DMS79 (cell line): ENCODE measurements at places on chromosomes 5 and 9.
A peak's percentile ranks its signal among the peaks of the same experiment; 100 is the strongest.

GRCh38 chr5:160036884-160037283 is 27.9 kb downstream of the TTC1 start:
- no peak for DNase-seq

- no peak for DNase-seq
Observed at GRCh38 chr5:127428276-127428675, 89.2 kb upstream of the PRRC1 start.

DNA sequence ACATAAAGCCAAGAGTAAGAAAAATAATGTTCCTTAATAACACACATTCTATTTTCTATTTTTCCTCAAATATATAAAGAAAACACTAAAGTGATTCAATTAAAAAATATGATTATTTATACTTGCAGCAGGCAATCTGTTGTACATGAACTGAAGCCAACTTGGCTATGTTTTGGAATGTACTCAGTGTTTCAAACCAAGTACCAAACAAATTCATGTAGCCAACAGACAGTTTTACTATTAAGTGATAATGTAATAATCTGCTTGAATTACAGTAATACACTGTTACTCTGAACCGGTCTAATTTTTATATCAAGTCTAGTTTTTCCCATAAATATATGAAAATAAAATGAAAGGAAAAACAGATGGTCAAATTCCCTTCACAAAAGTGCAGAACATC is 58.0 kb downstream of the CEP120 start:
- no peak for DNase-seq

DNA sequence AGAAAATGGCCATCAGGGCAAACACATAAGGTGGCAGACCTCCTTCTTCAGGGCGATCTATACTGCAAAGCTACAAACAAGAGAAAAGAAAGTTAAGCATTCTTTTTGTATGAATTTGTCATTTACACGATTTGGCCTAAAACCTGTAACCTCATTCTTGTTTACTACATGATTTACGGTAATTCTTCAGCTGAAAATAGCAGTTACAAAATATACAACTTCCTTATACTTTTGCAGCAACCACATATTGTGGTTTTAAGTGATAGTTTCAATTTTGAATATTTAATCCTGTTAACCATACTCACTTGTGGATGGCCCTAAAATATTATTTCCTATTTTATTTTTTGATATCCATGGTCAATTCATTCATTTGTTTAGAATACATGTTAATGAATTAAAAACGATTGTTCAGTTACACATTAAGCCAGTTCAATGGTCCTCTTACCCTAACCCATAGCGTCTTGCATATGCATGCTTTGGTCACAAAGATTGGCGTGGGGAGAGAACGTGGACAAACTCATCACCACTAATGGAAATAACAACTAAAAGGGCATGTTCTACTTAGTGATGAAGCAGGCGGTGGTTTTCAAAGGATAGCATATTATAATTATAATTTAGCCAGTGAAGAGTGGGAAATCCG is 16.6 kb downstream of the TUT7 start:
- DNase-seq, result no peak

GRCh38 chr5:93299681-93300308 is 281.2 kb downstream of the NR2F1-AS1 start:
- peak; percentile 35 for DNase-seq

GRCh38 chr5:29794141-29794787 is 1399.2 kb upstream of the CDH6 start:
- no peak for DNase-seq

GRCh38 chr5:5340206-5340729 is 82.2 kb upstream of the ICE1 start:
- no peak for DNase-seq

GRCh38 chr5:165525271-165525670 is 2019.9 kb downstream of the MAT2B start:
- no peak for DNase-seq

- no peak for DNase-seq
Observed at GRCh38 chr9:93259490-93260262, 75.7 kb downstream of the WNK2 start.

- DNase-seq, result no peak
Observed at GRCh38 chr5:176489077-176489476, 40.9 kb downstream of the FAF2 start.

DNA sequence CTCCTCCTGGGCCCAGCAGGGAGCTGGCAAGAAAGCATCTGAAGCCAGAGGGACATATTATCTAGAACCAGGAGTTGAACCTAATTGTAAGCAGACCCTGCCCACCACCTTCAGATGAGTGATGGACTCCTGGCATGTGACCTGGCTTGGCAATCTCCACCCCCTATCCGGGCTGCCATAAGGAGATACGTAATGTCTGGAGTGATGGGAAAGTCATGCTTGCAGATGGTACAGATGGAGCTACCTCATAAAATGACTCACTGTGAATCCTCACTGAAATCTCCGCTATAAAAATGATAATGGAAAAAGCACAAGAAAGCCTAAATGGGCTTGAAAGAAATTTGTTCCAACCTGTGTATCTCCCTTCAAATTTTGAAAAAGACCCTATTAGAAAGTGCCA is 157.5 kb downstream of the DMRT2 start:
- DNase-seq, result no peak

DNA sequence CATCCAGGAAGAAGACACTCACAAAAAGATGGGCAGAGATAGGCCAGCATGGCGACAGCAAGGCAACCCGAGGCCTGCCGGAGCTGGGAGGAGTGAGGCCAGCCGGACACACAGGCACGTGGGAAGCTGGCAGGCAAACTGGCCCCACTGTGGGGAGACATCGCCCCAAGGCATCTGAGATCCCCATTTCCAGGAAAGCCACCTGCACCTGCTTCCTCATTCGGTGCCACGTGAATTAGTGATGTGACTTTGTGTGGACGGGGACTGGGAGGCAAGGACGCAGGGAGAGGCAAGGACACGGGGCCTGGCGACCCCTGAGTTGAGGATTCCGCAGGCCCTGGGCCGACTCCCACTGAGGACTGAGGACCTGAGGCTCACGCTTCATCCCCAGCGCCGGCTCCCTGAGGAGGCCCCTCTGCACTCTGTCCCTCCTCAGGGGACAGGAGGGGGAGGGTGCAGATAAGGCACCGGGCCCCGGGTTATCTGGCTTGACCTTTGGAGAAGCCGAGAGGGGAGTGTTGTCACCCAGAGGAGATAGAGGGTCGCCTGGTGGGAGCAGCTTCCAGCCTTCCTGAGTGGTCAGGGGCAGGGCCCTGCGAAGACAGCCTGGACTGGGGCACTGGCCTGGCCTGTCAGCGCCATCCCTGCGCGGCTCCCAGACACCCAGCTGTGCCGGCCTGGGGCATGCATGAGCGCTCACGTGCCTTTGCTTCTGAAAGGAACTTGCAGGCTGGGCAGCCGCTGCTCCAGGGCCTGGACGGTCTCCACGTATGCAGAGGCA is 39.7 kb downstream of the NDUFS6 start:
- DNase-seq, result no peak

- DNase-seq, result no peak
Observed at GRCh38 chr5:121667292-121667691, 184.4 kb upstream of the FTMT start.

DNA sequence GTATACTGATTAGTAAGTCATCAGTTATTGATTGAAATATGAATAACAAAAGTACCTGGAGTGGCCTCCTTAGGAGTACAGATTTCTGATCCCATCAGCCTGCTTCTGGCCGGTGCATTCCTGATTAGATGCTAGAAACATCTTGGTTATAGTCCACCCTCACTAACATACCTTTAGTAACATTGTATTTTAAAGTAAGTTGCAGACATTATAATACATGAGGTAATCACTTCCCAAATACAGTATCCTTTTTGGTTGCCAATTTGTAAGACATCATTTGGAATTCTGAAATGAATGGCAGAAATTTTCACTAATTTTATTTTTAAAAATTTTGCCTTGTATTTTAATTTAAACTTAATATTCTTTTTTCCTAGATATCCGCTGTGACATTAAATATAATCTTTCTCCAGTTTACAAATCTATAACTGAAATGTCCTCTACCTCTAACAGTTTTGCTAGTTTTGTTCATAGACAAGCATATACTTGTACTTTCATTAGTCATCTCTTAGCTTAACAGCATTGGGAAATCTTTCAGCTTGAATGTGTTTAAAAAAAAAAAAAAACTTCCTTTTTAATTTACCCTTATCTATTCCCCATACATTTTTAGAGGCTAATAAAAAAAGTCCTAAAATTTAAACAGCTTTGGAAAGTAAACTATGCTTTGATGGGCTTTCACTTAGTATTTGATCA is 178.9 kb downstream of the XRCC4 start:
- no peak for DNase-seq

GRCh38 chr9:135218331-135219225 is 131.1 kb downstream of the OLFM1 start:
- DNase-seq, result no peak

- no peak for DNase-seq
Observed at GRCh38 chr5:76252437-76252836, 150.6 kb upstream of the IQGAP2 start.

DNA sequence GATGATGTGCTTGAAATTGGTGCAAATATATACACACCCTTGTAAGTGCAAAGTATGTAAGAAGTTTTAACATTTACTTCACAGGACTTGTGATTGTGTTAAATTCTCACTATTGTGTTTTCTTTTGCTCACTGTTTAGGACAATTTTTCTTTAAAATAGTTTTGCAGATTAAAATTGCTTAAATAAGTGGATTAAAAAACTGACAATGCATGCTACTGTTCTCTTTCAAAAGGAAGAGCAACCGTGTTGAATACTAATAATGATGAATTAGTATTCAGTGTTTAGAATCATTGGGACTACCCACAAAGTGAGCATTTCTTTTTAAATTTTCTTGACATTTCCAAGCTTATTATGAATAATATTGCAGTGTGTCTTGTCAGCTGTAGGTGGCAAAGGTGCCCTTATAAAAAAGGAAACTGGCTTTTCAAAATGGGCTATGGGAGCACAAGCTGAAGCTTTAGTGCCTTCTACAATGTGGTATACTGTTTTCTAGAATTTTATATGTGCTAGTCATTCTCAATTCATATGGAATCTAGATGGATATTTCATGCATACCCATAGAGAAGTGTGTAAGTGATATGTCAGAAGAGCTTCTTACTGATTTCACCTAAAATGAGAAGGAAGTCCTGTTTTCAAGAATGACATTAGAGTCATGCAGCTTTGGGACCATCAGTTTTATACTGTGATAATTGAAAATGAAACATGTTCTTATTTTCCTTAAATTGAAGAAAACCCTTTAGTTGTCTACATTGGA is 35.4 kb downstream of the SREK1 start:
- no peak for DNase-seq

DNA sequence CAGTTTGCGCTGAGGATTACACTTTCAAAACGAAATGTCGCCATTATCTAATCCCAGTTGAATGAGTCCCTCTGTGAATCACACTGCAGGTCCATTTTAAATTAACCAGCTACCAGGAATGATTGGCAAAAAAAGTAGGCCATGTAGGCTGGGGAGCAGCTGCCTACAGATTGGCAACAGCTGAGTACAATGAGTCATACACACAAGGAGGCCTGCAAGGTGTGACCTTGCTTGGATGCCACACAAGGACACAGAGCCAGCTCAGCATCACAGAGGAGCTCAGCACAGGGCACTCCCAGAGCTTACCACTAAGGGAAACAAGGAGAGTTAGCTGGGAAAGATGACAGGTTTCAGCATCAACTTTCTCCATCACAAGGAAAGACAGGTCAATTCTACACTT is 12.9 kb downstream of the HAVCR1 start:
- no peak for DNase-seq

DNA sequence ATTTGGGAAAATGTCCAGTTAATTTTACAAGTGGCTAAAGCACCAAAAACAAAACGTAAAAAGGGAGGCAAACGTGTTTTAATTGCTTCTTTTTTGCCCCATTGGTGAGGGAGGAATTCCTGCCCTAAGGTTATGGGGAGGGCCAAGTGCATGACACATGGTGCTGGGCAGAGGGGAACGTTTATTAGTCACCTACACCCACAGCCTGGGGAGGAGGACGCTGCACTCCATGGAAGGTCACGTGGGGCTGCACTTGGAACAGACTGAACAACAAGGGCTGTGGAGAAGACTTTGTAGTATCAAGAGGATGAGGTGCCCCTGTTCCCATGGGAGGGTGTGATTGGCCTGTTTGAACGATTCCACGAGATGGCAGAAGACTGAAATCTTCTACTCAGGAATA is 13.7 kb upstream of the ADAMTS16 start:
- DNase-seq, result no peak

DNA sequence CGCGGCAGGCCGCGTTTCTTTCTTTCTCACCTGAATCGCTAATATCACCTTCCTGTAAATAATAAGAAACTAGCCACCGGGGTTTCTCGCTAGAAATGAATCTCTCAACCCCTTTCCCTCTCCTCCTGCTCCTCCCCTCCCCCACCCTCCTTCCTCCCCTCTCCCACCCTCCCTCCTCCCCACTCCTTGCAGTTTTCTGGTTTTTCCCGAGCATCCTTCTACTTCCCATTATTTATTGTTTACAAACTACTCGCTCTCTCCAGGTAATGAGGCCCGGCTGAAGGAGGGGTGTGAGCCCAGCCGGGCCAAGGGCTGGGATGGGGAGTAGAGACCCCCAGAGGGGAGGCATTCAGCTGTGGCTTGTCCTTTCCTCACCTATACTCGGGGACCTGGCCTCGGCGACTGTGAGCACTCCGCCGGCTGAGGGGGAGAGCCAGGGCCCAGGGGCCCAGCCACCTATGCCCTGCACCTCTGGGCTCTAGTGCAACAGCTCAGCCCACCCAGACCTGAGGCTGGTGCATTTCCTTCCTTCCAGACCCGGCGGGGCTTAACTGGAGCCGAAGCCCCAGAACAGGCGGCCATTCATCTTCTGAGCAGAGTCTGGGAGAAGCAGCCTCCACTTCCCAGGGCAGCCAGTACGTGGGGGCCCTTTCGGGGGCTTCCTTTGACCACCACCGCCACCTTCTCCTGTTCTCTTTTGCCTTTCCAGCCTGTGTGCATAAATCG is 2.1 kb upstream of the IRX4 start:
- DNase-seq, result no peak

DNA sequence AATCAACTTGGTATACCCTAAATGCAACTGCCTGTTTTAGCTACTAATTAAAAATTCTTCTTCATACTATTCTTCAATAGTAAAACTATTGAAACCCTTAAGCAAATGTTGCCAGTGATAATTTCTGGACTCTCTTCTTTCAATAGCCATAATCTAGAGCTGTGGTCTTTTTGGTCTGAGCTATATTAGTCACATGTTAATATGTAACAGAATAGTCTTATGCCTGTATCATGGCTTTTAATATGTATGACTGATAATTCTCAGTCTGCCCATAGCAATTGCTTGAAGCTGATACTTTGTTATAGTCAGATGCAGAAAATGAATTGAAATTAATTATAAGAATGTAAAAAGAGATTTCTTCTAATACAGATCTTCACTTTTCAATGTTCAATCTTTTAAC is 1871.9 kb upstream of the CDH6 start:
- DNase-seq, result no peak

GRCh38 chr5:159341145-159341544 is 10.9 kb upstream of the IL12B start:
- no peak for DNase-seq

- no peak for DNase-seq
Observed at GRCh38 chr9:35844628-35845270, 15.7 kb downstream of the TMEM8B start.

DNA sequence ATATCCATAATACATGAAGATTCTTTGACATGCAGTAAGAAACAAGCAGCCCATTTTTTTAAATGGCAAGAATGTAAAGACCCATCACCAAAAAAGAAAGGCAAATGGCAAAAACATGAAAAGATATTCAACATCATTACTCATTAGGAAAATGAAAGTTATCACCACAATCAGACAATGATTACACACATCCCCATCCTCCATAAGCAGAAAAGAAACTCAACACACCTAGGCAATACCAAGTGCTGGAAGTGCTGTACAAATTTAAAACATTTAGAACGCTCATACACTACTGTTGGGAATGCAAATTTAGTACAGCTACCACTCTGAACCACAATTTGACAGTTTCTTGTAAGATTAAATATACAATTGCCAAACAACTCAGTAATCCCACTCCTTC is 466.7 kb downstream of the ACTL7B start:
- DNase-seq, result no peak
